KBM-7 (cell line): ENCODE measurements at places on chromosomes 2 and 18.

GRCh38 chr2:209713219-209713618 is 58.4 kb upstream of the UNC80 start:
- DNase-seq: no peak

DNA sequence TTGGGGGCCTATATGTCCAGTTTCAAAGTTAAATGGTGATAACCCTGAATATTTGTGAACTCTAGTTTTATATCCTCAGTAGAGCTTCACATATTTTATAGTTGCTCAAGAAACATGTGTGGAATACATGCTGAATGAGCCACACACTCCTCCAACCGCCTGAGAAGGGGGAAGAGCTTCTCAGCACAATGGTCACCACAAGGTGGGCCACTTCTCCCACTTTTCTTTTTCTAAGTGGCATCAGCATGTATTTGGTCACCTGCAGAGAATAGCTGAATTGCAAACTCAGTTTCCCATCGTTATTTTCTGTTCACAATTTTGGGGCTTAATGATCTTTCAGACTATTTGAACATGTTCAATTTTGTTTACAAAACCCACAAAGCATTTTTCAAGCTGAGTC is 340.5 kb downstream of the PARD3B start:
- DNase-seq: no peak

DNA sequence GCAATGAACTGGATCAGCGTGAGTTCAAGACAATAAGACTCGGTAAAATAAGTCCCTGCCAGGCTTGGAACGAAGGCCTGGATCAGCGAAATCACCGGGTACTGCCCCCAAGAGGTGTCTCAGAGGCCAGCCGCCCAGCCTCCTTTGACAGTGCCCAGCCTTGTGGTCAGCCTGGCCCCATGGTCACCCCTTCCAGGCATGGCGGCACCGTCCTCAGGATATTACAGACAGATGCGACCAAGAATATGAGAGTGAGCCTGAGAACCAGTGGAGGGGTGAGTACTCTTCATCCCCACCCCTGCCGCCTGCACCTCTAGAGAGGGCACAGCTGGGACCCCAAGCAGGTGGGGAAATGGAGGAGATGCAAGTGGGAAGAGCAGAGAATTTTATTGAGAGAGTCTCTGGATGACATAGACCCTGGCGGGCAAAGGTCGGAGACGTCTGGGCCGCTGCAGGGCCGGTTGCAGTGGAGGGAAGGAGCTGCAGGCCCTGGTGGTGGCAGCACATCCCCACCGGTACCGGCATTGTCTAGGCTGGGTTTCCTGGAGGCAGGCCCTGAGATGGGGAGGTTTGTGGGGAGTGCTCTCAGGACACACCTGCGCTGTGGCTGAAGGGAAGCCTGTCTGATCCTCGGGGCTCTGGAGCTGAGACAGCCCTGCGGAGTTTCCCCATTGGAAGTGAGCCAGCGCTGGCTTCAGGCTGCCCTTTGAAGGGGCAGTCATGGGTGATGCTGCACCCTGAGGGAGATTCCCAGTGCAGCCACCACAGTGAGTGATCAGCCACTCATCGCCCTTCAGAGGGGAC is 190.0 kb downstream of the SEPTIN10 start:
- no peak for DNase-seq

DNA sequence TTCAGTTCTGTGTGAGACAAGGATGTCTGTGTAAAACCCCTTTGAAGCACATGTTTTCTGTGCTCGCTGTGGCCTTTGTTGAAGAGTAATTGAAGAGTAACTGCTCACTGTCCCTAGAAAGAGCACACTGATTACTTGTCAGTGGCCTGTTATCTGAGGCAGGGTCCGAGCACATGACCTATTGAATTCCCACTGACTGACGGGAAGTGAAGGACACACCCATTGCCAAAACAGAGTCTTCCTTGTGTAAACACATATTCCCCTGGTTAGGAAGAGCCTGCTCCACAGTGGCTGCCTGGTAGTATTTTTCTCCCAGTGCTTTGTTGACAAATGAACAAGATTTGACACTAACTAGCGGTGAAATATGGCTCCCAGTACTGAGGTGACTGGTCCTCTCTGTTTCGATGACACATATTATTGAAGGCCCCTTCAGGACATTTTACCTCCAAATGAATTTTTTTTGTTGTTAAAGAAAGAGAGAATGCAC is 148.5 kb upstream of the GYPC start:
- no peak for DNase-seq

GRCh38 chr2:145408980-145409379 is 889.1 kb upstream of the ZEB2 start:
- no peak for DNase-seq

DNA sequence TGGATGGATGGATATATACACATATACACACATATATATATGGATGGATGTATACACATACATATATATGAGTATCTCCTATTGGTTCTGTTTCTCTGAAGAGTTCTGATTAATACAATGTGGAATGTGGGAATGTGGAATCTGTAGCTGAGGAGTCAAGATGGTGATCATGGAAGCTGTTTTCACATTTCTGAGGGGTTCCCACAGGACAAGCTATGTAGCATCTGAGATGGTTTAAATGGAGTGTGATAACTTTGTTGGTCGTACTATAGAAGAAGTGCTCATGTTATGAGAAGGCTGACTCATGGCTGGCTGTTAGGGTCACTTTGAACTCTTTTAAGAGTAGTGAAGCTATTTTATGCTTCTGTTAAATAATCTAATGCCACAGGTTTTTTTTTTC is 279.7 kb downstream of the MEIS1 start:
- DNase-seq: no peak
